A172 (cell line): ENCODE measurements at places on chromosomes 7 and 10. TPM values are rescaled to one million over a fixed set of nuclear protein-coding genes. Genes with fewer than 3 reads are reported as not detected.
A peak's percentile ranks its signal among the peaks of the same experiment; 100 is the strongest.

DNA sequence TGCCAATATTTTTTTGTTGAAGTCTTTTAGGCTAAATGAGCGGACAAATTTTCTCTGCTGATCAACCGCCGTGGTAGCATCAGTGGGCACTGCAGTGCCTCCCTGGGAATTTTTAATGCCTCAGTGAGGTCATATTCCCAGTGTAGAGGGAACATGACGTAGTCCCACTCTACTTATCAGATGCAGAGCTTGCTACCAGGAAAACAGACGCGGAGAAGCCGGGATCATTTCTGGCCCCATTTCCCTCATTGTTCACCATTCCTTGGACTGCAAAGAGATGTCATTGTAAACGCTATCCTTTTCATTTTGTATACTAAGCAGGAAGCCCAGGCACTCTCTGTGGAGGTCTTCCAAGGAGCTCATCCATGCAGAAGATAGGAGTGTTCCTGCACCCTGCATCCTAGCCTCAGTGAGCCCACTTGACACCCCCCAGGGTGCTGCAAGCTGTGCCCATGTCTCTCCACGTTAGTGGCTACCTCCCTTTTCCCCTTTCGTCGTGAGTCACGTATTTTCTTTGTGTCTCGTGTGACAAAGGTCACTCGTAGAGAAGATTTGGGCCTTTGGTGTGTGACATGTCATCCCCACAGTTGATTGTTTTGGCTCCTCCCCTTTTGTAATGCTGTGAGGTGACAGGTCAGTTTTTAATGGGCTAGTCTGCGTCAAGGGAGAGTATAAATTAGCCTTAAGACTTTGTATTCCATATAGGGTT, 145.5 kb downstream of the TCF7L2 start:
- DNase-seq, result no peak

DNA sequence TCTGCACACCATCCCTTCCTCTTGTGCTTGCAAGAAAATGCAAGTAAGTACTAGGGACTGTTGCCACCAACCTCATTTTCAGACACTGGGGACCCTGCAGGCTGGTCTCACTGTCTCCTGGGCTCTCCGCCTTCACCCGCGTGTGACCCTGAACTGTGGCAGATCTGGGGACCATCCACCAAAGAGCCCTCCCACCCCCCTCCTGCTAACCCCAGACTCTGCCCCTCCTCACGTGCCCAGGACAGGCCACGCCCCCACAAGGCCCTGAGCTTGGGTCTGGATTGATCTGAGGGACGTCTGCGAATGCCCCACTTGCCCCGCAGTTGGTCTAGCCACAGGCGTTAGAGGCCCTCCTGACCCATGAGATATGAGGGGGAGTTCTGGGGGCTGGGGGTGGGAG, 8.1 kb downstream of the CNPY1 start:
- DNase-seq, result no peak

GRCh38 chr7:35256256-35257175, 2.6 kb upstream of the TBX20 start:
- no peak for DNase-seq

DNA sequence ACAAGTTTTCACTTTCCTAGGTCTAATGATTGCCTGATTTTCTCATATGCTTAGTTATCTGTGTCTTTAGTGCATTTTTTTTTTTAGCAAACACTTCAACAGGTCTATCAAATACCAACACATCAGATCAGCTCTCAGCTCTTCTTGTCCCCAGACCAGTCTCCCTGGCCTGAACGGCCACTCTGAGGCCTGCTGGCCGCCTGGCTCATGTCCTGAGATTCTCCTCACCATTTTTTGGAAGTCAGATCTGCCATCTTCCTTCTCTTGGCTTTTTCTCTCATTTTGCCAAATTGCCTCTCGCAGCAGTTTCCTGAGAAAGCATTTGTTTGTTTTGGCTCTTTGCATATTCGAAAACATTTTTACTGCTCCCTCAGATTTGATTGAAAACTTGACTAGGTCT, 29.3 kb downstream of the PPP2R2D start:
- no peak for DNase-seq

GRCh38 chr10:63735305-63735704, 214.1 kb downstream of the REEP3 start:
- no peak for DNase-seq

GRCh38 chr7:141674702-141675101, 27.3 kb downstream of the DENND11 start:
- DNase-seq, result no peak

- DNase-seq, result no peak
Observed at GRCh38 chr7:95478272-95479037, 7.3 kb upstream of the ASB4 start.

GRCh38 chr7:151754142-151754590, 122.7 kb downstream of the PRKAG2 start:
- DNase-seq, result peak; percentile 99

GRCh38 chr7:131268906-131269305, 58.8 kb upstream of the MKLN1 start:
- no peak for DNase-seq

The TMEM168 gene
- total RNA-seq, result 14.1 and 19.8 TPM in 2 replicates
